ENCODE measurements at places on chromosomes 1 and 21.
A peak's percentile ranks its signal among the peaks of the same experiment; 100 is the strongest.

- DNase-seq: peak; percentile 98
These were observed 139.6 kb downstream of the BRINP2 start for GRCh38 chr1:177310326-177310725.

GRCh38 chr1:37954316-37954971, 7.6 kb upstream of the INPP5B start:
- DNase-seq: no peak

DNA sequence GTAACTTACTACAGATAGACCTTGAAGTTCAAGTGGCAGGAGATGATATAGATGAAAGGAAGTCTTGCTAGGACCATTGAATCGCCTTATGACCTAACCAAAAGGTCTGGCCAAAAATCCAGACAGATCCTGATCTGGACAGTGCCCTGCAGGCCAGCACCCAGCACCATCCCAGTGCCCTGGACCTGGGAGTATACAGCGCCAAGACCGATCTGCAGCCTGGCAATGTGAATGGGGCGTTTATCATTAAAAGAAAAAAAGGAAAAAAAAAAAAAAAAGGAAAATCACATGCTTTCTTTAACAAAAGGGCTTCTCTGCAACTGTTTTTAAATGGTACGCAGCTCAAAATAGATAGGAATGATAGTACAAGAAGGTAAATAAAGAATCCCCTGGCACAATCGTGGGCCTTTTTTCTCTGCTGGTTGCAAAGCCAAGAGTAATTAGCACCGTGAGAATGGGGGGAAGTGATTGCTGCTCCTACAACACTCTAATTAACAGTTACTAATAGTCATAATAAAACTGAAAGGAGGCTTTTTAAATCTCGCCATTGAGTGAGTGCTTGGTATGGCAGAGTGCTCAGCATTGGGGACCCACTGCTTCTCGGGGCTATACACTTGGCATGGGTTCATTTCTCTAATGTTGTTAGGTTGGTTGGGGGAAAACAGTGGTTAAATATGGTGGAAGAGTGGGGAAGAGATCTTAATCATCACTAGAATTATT, 146.7 kb downstream of the KAZN start:
- no peak for DNase-seq

GRCh38 chr1:56399795-56400194, 179.6 kb downstream of the PLPP3 start:
- DNase-seq: no peak

- no peak for DNase-seq
These were observed 905 bp downstream of the BARHL2 start for GRCh38 chr1:90716243-90716551.

DNA sequence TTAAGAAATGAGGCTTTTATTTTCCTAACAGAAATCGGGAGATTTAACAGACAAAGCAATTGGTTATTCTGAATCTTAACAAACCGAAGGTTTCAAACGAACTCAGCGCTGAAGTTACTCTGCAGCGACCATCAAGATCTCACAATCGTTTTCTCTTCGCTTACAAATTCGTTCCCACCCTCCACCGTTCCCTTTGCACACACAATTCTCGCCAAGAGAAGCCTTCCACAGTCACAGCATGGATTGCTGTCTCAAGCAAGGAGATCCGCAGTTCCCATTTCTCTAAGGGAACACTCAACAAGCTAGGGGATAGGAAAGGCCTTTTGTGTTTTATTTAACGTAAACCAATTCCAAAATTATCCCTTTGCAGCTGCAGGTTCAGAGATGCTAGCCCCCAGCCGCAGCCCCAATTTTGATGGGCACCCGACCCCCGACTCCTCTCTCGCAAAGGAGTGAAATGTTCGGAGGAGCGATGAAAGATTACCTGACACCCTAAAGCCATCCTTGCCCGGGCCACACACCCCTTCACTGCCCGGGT, 755 bp downstream of the FBXO42 start:
- DNase-seq: no peak
